A549 treated with dexamethasone at 1 μM for 4 hours (cell line): ENCODE measurements at places on chromosomes 6 and 20. TPM values are rescaled to one million over a fixed set of nuclear protein-coding genes. Genes with fewer than 3 reads are reported as not detected.

SIGLEC1 gene
- total RNA-seq: 0.01 to 0.04 TPM (median 0.02 TPM) in 5 replicates

PROCR gene
- 121 to 148 TPM (median 145 TPM) in 5 replicates for total RNA-seq

COL19A1 gene
- total RNA-seq: not detected in 5 replicates

SSTR4 gene
- total RNA-seq: 0.43 to 1.1 TPM (median 0.64 TPM) in 5 replicates

LY6G6C gene
- total RNA-seq: 0.08 to 0.12 TPM in 2 of 5 replicates, not detected in the others

CRIP3 gene
- 0.11 to 0.71 TPM (median 0.28 TPM) in 5 replicates for total RNA-seq

ZNF391 gene
- total RNA-seq: 0.24 to 0.64 TPM (median 0.27 TPM) in 5 replicates

ADGRF1 gene
- 0.04 to 0.09 TPM in 2 of 5 replicates, not detected in the others for total RNA-seq

CDSN gene
- total RNA-seq: 0.04 to 0.08 TPM (median 0.06 TPM) in 4 of 5 replicates, not detected in the other

HLA-DRB1 gene
- 0.09 TPM in 1 of 5 replicates, not detected in the others for total RNA-seq

IGF2R gene
- 29.0 to 37.7 TPM (median 33.6 TPM) in 5 replicates for total RNA-seq

TPX2 gene
- 106 to 121 TPM (median 111 TPM) in 5 replicates for total RNA-seq

CD93 gene
- total RNA-seq: 0.02 TPM in 1 of 5 replicates, not detected in the others

ABCF1 gene
- 51.7 to 57.5 TPM (median 54.5 TPM) in 5 replicates for total RNA-seq

IPCEF1 gene
- total RNA-seq: 0.07 to 0.24 TPM (median 0.11 TPM) in 5 replicates

SLC26A8 gene
- 0.02 TPM in 1 of 5 replicates, not detected in the others for total RNA-seq

ZBP1 gene
- total RNA-seq: not detected in 5 replicates

DIDO1 gene
- total RNA-seq: 18.1 to 30.1 TPM (median 26.9 TPM) in 5 replicates

NEDD9 gene
- total RNA-seq: 44.7 to 67.2 TPM (median 63.0 TPM) in 5 replicates

TMC2 gene
- 0.02 TPM in 1 of 5 replicates, not detected in the others for total RNA-seq

UFL1 gene
- 6.3 to 9.5 TPM (median 9.0 TPM) in 5 replicates for total RNA-seq

LST1 gene
- total RNA-seq: 0.11 TPM in 1 of 5 replicates, not detected in the others

SEMG1 gene
- 0.05 TPM in 1 of 5 replicates, not detected in the others for total RNA-seq

DEFB124 gene
- total RNA-seq: 0.21 to 0.72 TPM (median 0.35 TPM) in 4 of 5 replicates, not detected in the other

SLC22A23 gene
- total RNA-seq: 7.5 to 12.0 TPM (median 10.7 TPM) in 5 replicates

PKIB gene
- total RNA-seq: 0.38 to 0.74 TPM (median 0.62 TPM) in 5 replicates

OOEP gene
- not detected in 5 replicates for total RNA-seq

MLN gene
- not detected in 5 replicates for total RNA-seq

ASF1A gene
- total RNA-seq: 7.5 to 9.9 TPM (median 7.7 TPM) in 5 replicates

GPLD1 gene
- total RNA-seq: 0.45 to 1.4 TPM (median 1.3 TPM) in 5 replicates

MTFR2 gene
- 11.0 to 12.5 TPM (median 11.3 TPM) in 5 replicates for total RNA-seq

ROS1 gene
- 0.21 to 0.51 TPM (median 0.24 TPM) in 5 replicates for total RNA-seq

FOXS1 gene
- 0.13 to 0.44 TPM (median 0.34 TPM) in 5 replicates for total RNA-seq

ABT1 gene
- 12.7 to 14.1 TPM (median 12.8 TPM) in 5 replicates for total RNA-seq

VPS52 gene
- 14.2 to 19.1 TPM (median 17.5 TPM) in 5 replicates for total RNA-seq

TGM2 gene
- total RNA-seq: 402 to 631 TPM (median 528 TPM) in 5 replicates

HTR1B gene
- 0.14 to 0.32 TPM (median 0.14 TPM) in 5 replicates for total RNA-seq

MYLK2 gene
- 0.27 to 0.78 TPM (median 0.46 TPM) in 5 replicates for total RNA-seq

TSBP1 gene
- not detected in 5 replicates for total RNA-seq

KIF25 gene
- total RNA-seq: 0.07 to 0.23 TPM (median 0.15 TPM) in 4 of 5 replicates, not detected in the other

SLC12A5 gene
- total RNA-seq: 13.5 to 16.4 TPM (median 13.9 TPM) in 5 replicates

LMBRD1 gene
- total RNA-seq: 10.3 to 12.5 TPM (median 11.6 TPM) in 5 replicates

DEFB132 gene
- not detected in 5 replicates for total RNA-seq

HLA-DQB1 gene
- total RNA-seq: not detected in 5 replicates

COL11A2 gene
- total RNA-seq: 0.51 to 0.91 TPM (median 0.81 TPM) in 5 replicates

RNASET2 gene
- total RNA-seq: 13.4 to 16.8 TPM (median 15.5 TPM) in 5 replicates

HS3ST5 gene
- total RNA-seq: not detected in 5 replicates

SLC22A16 gene
- not detected in 5 replicates for total RNA-seq

PGC gene
- 0.09 to 0.14 TPM (median 0.10 TPM) in 3 of 5 replicates, not detected in the others for total RNA-seq

PNLDC1 gene
- 0.04 to 0.06 TPM (median 0.05 TPM) in 3 of 5 replicates, not detected in the others for total RNA-seq

ARID1B gene
- 12.9 to 18.4 TPM (median 16.8 TPM) in 5 replicates for total RNA-seq

HLA-DOB gene
- 0.08 to 0.21 TPM (median 0.09 TPM) in 3 of 5 replicates, not detected in the others for total RNA-seq

FAM209B gene
- 0.17 to 0.48 TPM (median 0.28 TPM) in 5 replicates for total RNA-seq

TTBK1 gene
- 0.02 to 0.07 TPM (median 0.05 TPM) in 5 replicates for total RNA-seq

SIRT5 gene
- total RNA-seq: 3.5 to 4.8 TPM (median 3.9 TPM) in 5 replicates

ERVFRD-1 gene
- total RNA-seq: not detected in 5 replicates

RPS18 gene
- 2,103 to 2,754 TPM (median 2,159 TPM) in 5 replicates for total RNA-seq
